ENCODE measurements at places on chromosomes 7 and 10.

- no peak for DNase-seq
Observed at GRCh38 chr7:21041252-21041651, 254.6 kb upstream of the SP8 start.

- DNase-seq = no peak
Observed at GRCh38 chr7:148921806-148922205, 37.7 kb upstream of the EZH2 start.

GRCh38 chr7:31970501-31970900 is 99.7 kb downstream of the PDE1C start:
- no peak for DNase-seq

GRCh38 chr10:55495555-55495954 is 694.5 kb upstream of the PCDH15 start:
- DNase-seq = no peak

DNA sequence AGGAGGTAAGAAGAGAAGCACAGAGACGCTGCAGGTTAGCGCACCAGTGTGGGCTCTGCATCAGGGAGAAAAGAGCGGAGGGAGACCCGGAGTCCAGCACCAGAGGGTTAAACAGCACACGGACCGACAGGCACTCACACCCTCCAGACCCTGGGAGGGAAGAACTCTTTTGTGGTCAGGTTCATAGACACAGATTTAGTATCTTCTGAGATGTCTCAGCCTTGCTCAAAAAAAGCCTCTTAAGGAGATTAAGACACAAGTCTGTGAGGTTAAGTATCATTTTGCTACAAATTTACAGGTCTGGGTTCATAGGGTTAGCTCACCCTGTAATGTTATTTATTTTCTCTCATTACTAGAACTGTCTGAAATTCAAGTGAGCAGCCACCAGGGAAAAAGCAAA is 16.8 kb upstream of the NDST2 start:
- no peak for DNase-seq

GRCh38 chr7:120334475-120334874 is 61.5 kb downstream of the KCND2 start:
- DNase-seq = no peak

DNA sequence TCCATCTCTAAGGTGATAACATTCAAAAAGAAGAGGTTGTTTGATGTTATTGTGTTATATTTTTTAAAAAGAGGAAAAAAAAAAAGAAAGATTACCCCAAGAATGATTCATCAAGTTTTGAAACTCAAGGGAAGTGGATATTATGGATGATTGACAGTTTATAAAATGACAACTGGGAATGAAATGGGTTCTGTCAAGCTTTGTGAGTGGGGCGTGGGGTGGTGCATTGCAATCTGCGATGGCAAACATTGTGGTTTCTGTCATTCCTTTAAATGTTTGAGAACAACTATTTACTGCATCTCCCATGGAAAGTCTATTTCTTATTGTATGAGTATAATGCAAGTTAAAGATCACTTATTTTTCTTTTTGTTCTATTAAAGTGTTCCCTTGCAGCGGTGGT is 297.0 kb downstream of the CCDC3 start:
- no peak for DNase-seq

DNA sequence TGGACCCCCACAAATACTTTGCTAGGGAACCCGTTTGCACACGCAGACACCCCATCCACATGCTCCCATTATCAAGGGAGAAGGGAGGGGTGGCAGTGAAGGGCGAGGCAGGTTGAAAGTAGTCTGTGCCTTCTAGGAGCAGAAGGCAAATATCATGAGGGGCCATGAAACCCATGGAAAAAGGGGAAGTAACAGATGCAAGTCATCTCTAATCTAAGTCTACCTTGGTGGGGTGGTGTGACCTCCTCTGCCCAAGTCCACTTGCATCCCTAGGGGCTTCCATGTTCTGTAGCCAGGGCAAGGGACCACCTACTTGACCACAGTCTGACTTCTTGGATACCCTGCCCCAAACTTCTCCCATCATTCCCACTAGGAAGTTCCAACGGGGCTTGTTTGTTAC is 5.5 kb downstream of the GIMAP6 start:
- DNase-seq = no peak

- DNase-seq = no peak
Observed at GRCh38 chr10:29987471-29987870, 71.9 kb downstream of the JCAD start.

- DNase-seq = no peak
Observed at GRCh38 chr7:119974972-119975371, 298.0 kb upstream of the KCND2 start.

DNA sequence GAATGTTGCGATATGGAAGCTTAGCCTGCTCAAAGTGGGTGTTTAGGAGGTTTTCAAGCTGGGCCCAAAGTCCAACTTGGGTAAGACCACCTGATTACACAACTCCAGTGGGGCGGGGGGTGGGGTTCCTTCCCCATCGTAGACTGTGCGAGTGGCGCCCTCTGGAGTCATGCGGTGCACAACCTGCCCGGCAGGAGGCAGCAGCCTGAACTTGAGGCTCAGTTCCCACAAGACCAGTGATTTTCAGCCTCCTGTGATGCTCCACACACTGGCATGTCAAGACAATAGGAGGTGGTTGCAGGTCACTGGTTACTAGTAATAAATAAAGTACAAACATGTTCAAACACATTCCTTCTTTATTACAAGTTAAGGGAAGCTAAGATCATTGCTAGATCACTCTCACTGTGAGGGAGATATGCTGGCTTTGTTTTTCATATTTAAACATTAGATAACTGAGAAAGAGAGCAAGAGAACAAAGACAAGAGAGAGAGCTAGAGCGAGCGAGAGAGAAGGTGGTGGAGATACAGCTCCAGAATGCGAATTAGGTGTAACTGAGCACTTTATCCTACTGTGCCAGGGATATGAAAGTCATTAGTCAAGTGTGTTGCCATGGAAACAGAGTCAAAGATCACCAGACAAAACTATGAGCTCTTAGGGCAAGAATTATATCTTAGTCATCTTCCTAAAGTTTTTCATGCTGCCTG is 97.4 kb upstream of the BMPER start:
- DNase-seq = no peak

DNA sequence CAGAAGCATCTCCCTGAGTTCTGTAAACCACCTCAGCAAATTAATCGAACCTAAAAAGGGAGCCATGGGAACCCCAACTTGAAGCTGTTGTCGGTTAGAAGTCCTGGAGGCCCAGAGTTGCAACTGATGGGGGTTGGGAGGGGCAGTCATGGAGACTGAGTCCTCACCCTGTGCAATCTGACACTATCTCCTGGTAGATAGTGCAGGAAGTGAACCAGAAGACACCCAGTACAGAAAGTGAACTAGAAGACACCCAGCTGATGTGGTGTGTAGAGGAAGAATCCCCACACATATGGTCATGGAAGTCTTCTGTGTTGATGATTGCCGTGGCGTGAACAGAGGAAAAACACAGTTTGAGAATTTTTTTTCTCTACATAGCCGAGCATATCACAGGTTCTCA is 58.8 kb upstream of the SRRM3 start:
- no peak for DNase-seq

- DNase-seq = no peak
Observed at GRCh38 chr7:144468990-144469732, 65.7 kb upstream of the NOBOX start.

DNA sequence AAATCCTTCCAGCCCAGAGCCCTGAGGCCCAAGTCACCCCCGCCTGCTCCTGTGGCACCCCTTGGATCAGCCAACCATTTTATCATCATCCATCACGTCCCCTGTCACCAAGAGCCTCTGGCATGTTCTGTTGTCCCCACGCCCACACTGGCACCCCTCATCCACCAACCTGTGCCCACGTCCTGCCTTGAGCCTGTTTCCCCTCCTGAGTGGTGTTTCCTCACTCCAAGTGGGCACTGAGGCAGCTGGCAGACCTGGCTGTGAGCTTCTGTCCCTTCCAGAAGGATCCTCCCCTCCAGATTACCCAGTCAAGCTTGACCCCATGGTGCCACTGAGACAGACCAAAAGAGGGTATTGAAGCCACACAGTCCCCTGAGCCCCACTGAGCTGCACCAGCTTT is 71.4 kb upstream of the ANTXRL start:
- DNase-seq = no peak

- DNase-seq = no peak
Observed at GRCh38 chr10:120963594-120964220, 112.5 kb downstream of the WDR11 start.

DNA sequence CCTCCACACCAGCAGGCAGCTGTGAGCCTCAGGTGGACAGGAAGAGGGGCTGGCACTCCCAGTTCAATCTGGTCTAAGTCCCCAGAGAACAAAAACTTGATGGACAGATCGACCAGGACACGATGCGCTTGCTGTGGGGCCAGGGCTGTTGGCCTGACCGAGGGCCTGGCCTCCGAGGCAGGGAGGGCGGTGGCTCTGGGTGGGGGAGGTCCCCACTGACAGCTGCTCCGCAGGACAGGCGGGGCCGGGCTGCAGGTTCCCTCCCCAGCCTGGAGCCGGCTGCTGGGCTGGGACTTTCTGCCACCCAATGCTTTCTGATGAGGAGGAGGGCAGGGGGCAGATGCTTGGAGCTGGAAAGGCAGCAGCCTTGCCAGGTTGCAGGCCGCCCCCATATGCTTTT is 37.4 kb upstream of the ADGRA1 start:
- DNase-seq = no peak

- DNase-seq = no peak
Observed at GRCh38 chr10:131437556-131438475, 126.3 kb upstream of the TCERG1L start.

DNA sequence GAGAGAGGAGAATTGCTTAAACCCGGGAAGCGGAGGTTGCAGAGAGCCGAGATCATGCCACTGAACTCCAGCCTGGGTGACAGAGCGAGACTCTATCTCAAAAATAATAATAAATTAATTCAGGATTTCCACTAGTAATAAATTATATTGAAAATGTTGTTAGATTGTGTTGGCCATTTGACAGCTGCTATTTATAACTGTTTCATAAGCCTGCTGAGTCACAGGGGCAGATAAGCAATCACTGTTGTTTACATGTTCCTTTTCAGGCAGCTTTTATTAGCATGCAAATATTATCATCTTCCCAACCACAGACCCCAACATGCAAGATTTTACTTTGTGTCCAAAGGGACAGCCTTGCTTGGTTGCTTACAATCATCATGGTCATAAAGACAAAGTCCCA is 49.5 kb upstream of the ZNF138 start:
- DNase-seq = no peak

GRCh38 chr7:124364283-124364682 is 331.4 kb upstream of the TMEM229A start:
- no peak for DNase-seq

DNA sequence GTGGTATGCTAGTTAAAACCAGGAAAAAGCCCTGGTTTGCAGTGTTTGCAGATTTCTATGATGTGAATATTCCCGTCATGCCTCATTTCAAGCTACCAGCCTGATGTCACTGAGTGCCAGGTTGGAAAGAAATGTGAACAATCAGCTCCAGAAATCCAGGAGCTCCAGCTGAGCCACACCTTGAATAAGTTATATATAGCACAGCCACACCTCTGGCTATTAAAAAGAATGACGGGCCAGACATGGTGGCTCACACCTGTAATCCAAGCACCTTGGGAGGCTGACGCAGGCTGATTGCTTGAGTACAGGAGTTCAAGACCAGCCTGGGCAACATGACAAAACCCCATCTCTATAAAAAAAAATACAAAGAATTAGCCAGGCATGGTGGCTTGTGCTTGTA is 18.7 kb upstream of the SLF2 start:
- DNase-seq = no peak

DNA sequence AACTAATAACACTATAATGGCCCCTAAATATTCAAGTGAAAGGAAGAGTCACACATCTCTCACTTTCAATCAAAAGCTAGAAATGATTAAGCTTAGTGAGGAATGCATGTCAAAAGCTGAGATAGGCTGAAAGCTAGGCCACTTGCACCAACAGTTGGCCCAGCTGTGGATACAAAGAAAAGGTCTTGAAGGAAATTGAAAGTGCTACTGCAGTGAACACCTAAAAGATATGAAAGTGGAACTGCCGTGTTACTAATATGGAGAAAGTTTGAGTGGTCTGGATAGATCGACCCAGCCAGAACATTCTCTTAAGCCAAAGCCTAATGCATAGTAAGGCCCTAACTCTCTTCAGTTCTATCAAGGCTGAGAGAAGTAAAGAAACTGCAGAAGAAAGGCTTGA is 12.1 kb upstream of the SNX13 start:
- DNase-seq = peak; percentile 26

DNA sequence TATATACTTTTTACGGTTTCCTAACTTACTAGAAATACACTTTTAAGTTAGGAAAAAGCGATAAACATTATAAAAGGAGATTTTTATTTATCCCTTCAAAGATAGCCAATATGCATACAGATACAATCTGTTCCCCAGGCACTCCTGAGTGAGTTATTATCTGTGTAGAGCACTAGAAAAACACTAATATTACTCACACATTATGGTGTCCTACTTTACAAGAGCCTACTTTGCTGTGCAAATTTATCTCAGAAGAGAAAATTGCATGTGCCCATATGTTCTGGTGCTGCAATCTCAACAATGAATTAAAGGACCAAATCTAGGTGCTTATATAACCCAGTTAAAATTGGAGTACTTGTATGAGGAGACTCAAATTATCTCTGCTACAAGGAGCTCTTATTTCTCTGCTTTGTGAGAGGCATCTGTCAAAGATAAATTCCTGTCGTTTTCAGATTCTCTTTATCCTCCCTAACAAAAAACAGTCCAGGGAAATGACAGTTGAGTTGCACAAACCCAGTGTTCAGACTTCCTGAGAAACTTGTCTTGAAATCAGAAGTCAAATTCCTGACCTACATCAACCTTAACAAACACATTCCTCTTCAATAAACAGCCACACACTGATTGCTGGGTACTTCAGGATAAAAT is 28.9 kb downstream of the CPA1 start:
- DNase-seq = no peak

GRCh38 chr7:106041140-106041717 is 70.9 kb downstream of the SYPL1 start:
- peak; percentile 20 for DNase-seq

DNA sequence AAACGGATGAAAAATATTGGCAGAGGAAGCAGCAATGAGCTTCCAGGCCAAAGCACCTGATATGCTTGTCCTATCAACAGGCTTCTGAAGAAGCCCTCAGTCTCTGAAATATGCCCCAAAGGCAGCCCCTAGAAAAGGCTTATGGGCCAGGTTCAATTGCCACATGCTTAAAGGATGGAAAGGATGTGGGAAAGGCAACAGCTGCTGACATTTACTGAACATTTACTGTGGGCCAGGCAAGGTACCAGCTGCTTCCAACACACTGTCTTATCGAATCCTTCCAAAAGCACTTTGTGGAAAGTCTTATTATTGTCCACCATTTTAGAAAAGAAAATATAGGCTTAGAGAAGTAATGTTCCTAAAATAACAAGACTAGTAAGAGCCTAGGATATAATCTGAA is 56.5 kb downstream of the DOCK4 start:
- no peak for DNase-seq

DNA sequence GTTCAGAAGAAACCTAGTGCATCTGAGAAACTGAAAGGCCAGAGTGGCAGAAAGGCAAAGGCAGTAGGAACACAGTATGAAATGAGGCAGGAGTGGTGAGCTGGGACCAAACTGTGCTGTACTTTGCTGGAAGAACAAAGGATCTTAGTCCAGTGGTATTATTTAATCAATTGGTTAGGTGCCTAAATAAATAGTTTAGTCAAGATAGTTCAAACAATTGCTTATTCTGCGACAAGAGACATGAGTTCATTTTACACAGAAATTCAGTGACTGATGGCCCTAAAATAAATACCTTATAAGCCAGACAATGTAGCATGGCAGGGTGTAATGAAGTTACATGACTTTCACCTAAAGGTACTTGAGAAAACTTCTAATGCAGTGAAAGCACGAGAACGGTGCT is 181.8 kb upstream of the LRRN3 start:
- DNase-seq = no peak

Data from stimulated activated CD4-positive, alpha-beta T cell treated with anti-CD3 and anti-CD28 coated beads, Interleukin-1b, Interleukin-23, amount 100 ng/mL, for 48 hours (primary cell).